Renal cortex interstitium (tissue), 15 donors: ENCODE measurements at places on chromosomes 2 and 18. TPM values are rescaled to one million over a fixed set of nuclear protein-coding genes. Genes with fewer than 3 reads are reported as not detected.

KCNIP3 gene
- 12.4 TPM for polyA plus RNA-seq

GALNT5 gene
- 0.62 TPM for polyA plus RNA-seq

- DNase-seq, result peak; percentile 8
These were observed 22.7 kb upstream of the ACTG2 start for GRCh38 chr2:73870084-73870483.

DNA sequence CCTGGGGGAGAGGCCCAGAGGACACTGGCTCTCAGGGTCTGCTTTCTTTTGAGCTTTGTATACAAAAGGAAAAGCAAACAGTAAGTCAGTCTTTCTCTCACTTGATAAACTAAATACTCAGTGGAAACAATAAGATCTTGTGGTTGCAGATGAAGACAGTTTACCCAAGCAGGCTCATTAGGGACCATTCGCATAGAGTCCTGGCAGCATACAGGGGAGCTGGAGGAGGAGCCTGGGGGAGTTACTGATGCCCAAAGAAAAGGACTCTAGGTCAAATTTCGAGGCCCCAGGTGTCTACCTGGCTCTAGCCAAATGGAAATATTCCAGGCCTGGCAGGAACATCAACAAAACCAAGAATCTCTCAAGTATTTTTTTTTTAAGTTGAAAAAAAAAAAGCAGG lies 225.3 kb downstream of the CNTNAP5 start:
- no peak for DNase-seq

DNA sequence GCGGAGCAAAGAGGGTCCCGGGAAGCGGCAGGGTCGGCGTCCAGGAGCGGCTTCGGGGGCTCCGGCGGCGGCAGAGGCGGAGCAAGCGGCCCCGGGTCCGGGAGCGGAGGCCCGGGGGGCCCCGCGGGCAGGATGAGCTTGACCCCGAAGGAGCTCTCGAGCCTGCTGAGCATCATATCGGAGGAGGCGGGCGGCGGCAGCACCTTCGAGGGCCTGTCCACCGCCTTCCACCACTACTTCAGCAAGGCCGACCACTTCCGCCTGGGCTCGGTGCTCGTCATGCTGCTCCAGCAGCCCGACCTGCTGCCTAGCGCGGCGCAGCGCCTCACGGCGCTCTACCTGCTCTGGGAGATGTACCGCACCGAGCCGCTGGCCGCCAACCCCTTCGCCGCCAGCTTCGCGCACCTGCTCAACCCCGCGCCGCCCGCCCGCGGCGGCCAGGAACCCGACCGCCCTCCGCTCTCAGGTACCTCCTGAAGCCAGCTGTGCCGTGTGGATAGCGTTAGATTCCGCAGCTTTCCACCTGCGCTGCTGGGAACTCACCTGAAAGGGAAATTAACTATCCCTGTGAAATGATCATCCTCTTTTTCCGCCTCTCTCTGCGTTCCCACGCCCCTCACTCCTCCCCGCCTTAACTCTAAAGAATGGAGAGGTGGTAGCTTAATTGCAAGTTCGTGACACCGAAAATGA lies 472 bp downstream of the CNOT11 start:
- no peak for DNase-seq
